ENCODE measurements at places on chromosomes 7 and 10.
A peak's percentile ranks its signal among the peaks of the same experiment; 100 is the strongest.

GRCh38 chr10:122044713-122045112 lies 55.8 kb downstream of the TACC2 start:
- DNase-seq, result no peak

GRCh38 chr10:77177589-77177988 lies 460.0 kb downstream of the KCNMA1 start:
- peak; percentile 47 for DNase-seq

DNA sequence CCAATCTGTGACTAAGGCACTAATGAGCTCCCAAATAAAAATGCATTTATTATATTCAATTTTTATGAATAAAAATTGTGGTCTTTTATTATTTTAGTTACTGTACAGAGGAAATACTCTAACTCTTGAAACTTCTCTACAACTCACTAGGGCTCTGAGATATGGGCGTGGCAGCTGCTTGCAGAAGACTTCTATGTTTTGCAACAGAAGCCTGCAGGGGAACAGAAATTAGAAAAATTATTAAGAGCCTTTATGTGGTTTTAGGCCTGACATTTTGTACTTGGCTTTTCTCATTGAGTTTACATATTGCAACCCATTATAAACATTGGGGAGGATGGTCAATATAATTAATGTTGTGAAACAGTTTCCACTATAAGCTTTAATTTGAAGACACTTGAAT lies 581.4 kb downstream of the TNS3 start:
- no peak for DNase-seq

GRCh38 chr7:71311576-71311975 lies 179.6 kb downstream of the GALNT17 start:
- no peak for DNase-seq

DNA sequence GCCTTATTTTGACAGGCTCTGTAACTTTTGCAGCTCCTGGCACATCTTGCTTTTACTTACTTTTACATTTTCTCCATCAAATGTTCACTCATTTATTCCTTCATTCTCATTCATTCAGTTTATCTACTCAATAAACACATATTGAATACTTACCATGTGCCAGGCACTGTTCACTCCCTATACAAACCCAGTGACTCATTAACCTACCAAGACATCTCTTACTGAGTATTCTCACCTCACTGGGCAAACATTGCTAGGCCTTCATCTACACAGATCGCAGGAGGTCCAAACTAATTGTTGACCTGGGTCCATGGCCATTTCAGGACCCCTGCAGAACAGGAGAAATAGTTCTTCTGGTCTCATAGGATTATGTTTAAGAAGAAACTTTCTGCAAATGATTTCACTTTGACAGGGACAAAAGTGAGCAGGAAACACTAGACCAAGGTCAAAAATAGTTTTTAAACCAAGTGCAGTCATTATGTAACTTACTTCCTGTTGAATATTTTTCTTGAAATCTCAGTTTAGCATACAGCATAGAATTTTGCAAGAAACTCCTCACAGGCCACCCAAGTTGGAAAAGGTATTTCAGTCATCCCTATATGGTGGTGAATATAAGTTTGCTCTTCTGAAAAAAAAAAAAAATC lies 17.6 kb downstream of the SLC26A4 start:
- DNase-seq, result no peak

GRCh38 chr10:24027107-24027506 lies 181.8 kb upstream of the KIAA1217 start:
- no peak for DNase-seq

- DNase-seq, result no peak
Measured at GRCh38 chr10:52542906-52543305, 228.8 kb downstream of the DKK1 start.

DNA sequence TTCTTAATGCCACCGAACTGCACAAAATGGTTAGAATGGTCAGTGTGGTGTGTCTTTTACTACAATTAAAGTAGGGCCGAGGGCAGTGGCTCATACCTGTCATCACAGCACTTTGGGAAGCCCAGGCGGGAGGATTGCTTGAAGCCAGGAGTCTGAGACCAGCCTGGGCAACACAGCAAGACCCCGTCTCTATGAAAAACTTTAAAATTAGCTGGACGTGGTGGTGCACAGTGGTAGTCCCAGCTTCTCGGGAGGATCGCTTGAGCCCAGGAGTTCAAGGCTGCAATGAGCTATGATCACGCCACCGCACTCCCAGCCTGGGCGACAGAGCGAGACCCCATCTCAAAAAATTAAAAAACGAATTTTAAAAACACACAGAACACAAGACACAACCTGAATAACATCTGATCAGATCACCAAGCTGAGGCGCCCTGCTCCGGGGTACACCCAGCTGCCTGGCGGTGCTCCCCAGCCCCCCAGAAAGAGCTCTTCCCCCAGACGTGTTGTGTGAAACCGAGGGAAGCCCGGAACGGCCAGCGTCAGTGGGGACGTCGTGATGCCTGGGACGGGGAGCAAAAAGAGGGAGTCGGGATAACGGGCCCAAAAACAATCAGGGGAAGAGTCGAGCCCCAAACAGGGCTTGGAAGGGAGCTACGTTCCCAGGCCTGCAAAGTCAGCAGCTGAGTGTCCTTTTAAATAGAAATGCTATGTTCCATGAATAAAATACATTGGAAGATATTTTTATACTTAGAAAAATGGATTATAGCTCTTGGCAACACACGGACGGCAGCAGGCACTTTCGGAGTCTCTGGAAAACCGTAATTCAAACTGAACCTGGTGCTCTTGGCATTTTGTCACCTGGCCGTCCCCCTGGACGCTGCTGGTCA lies 80.7 kb upstream of the PDGFA start:
- no peak for DNase-seq

GRCh38 chr7:108395426-108395825 lies 60.8 kb downstream of the NRCAM start:
- DNase-seq, result no peak

GRCh38 chr10:78699971-78700370 lies 368.8 kb upstream of the ZMIZ1 start:
- no peak for DNase-seq

DNA sequence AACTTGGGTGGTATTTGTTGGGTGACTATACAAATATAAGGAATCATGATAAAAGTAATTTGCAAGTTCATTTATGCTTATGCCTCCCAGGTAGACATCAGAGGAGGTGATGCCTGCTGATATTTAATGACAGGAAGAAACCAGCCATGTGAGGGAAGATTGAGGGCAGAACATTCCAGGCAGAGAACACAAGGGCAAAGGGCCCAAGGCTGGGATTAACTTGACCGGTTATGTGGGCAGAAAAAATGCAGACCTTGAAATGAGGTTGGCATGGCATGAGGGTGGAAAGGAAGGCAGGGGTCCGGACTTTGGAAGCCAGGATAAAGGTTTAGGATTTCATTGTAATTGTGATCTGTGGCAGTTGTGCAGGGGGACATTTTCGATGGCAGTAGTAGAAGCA lies 68.0 kb upstream of the MTPN start:
- no peak for DNase-seq

GRCh38 chr10:126880926-126881325 lies 24.3 kb upstream of the DOCK1 start:
- no peak for DNase-seq

DNA sequence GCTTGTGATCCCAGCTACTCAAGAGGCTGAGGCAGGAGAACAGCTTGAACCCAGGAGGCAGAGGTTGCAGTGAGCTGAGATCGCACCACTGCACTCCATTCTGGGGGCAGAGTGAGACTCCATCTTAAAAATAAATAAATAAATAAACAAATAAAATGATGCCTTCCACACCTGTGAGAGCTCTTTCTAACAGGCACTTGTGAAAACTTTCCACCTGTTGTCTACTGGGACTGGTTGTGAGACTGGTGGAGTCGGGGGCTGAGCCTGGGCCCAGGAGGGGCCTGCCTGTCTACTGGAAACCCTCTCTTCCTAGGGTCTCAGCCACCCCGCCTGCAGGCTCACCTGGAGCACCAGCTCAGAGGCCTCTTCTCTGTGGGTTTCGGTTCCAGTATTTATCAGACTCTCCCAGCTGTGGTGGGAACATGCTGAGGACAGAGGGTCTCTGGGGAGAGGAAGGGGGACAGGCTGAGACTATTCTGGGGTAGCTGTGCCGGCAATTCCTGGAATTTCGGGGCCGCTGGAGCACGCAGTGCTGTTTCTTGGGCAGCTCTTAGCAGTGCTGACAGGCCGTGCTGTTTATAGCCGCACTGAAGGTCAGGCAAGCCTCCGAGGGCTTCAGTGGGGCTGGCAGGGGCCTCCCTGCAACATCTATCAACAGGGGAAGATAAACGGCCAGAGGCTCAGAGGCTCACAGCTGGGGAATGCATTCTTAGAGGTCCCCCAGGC lies 3.8 kb downstream of the LDB3 start:
- no peak for DNase-seq

DNA sequence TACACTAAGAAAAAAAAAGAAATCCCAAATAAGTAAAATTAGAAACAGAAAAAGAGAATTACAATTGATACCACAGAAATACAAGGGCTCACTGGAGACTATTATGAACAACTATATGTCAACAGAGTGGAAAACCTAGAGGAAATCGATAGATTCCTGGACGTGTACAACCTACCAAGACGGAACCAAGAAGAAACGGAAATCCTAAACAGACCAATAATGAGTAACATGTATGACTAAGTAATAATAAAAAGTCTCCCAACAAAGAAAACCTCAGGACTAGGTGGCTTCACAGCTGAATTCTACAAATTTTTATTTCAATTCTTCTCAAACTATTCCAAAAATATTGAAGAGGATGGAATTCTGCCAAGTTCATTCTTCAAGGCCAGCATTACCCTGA lies 13.9 kb downstream of the DIP2C start:
- no peak for DNase-seq

GRCh38 chr7:71716690-71717089 lies 584.7 kb downstream of the GALNT17 start:
- DNase-seq, result no peak

GRCh38 chr10:3407208-3407607 lies 234.6 kb upstream of the PITRM1 start:
- no peak for DNase-seq

GRCh38 chr7:100515072-100515532 lies 23.9 kb upstream of the AGFG2 start:
- DNase-seq, result no peak

DNA sequence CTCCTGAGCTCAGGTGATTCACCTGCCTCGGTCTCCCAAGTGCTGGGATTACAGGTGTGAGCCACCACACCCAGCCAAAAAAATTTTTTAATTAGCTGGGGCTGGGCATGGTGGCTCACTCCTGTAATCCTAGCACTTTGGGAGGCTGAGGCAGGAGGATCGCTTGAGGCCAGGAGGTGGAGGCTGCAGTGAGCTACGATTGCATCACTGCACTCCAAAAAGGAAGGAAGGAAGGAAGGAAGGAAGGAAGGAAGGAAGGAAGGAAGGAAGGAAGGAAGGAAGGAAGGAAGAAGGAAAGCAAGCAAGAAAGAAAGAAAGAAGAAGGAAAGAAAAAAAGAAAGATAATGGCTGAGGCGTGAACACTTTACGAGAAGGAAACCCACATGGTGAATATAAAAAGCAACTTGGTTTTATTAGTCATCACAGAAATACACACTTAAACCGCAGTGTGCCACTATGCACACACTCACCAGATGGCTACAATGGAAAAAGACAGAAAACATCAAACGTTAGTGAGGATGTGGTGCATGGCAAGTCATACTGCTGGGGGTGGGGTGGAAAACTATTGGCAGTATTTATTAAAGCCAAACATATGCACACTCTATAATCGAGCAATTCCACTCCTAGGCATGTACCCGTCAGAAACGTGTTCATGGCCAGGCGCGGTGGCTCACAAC lies 4.4 kb upstream of the CCL26 start:
- no peak for DNase-seq

- no peak for DNase-seq
Measured at GRCh38 chr10:44752451-44753441, 158.4 kb upstream of the TMEM72 start.

GRCh38 chr7:156474241-156474743 lies 166.3 kb upstream of the RNF32 start:
- no peak for DNase-seq

DNA sequence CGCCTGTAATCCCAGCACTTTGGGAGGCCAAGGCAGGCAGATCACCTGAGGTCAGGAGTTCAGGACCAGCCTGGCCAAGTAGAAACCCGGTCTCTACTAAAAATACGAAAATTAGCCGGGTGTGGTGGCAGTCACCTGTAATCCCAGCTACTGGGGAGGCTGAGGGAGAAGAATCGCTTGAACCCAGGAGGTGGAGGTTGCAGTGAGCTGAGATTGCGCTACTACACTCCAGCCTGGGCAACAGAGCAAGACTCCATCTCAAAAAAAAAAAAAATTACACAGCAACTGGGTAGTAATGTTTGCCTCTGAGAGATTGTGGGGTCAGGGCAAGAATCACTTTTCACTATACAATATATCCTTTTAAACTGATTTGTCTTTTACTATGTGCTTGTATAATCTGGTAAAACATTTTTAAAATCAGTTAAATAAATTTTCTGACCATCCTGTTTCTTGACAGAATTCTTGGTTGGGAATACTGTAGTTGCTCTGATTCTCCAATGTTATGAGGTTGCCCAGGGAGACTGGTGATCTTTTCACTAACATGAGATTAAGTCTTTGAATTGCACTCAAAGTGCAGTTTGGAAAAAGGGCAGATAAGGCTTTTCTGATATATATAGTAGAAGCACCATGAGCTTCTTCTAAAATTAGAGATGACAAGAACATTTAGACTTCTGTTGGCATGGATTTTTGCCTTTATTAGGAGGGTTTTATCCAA lies 1.5 kb downstream of the ENTPD7 start:
- no peak for DNase-seq

- DNase-seq, result no peak
Measured at GRCh38 chr7:41640487-41640886, 62.4 kb downstream of the INHBA start.

DNA sequence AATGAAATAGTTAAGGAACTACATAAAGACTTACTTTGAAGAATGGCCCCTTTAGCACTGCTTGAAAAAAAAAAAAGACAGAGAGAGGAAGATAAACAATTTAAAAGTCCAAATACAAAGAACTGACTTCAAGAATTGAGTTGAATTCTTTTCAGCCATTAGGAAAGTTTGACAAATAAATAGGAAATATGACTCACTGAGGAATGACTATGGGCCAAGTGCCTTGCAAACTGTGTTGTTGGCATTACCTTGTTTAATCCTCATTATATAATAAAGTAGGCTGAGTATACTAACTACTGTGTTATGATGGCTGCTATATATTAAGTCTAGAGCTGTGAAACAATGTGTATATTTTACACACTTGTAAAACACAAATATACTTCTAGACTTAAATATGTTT lies 151.1 kb downstream of the ELMO1 start:
- DNase-seq, result no peak

DNA sequence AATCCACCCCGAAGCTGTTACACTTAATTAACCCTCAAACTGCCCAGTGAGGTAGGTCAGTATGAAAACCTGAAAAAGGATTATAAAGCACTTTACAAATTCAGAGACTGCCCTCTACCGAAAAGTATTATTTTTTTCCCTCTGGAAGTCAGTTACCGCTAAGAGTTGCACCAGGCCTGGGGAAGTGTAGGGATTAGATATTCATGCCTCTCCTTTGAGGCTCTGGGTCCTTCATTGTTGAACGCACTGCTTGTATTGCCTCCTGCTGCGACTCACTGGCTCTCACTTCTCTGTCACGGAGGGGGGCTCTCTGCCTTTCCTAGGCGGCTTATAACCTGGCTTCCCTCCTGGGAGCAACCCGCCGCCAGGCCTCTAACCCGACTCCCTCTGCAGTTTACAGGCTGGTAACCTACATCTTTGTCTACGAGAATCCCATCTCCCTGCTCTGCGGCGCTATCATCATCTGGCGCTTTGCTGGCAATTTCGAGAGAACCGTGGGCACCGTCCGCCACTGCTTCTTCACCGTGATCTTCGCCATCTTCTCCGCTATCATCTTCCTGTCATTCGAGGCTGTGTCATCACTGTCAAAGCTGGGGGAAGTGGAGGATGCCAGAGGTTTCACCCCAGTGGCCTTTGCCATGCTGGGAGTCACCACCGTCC lies 2.7 kb downstream of the RHBDD2 start:
- DNase-seq, result no peak

All from NCI-H2081 (cell line).